ENCODE measurements at places on chromosomes 12 and 14. TPM values are rescaled to one million over a fixed set of nuclear protein-coding genes. Genes with fewer than 3 reads are reported as not detected.

KCNJ8 gene
- not detected for total RNA-seq

TMPRSS12 gene
- total RNA-seq: not detected

DNAJC22 gene
- total RNA-seq: 3.1 TPM

GPD1 gene
- not detected for total RNA-seq

DNA sequence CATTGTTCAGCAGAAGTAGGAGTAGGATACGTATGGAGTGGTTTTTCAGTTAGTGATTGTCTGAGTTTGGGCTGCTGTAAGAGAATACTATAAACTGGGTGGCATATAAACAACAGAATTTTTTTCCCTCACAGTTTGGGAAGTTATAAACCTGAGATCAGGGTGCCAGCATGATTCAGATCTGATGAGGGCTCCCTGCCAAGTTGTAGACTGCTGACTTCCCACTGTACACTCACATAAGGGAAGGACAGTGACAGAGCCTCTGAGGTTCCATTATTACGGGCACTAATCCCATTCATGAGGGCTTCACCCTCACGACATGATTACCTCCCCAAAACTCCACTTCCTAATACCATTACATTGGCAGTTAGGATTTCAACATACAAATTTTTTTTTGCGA lies 50.7 kb downstream of the ACSM4 start:
- peak; percentile 71 for DNase-seq

DNA sequence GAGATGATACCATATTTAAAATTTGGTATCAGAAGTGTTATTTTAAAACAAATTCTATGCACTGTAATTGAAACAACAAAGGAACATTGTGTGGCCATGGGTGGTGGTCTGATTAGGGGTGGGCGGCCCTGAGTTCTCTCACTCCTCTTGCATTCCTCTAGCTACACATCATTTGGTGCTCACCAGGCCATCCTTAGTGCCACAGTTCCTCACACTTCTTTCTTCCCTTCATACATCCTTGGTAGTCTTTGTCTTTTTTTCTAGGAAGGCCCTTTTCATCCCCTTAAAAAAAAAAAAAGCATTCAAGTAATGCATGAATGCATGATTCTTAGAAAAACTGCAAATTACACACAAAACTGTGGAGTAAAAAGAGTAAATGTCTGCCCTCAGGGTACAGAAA lies 2.4 kb upstream of the MANSC4 start:
- DNase-seq: no peak

ANKRD33 gene
- not detected for total RNA-seq

DEPDC4 gene
- 1.3 TPM for total RNA-seq
